ENCODE measurements at places on chromosomes 2 and 18. TPM values are rescaled to one million over a fixed set of nuclear protein-coding genes. Genes with fewer than 3 reads are reported as not detected.

- DNase-seq = no peak
These were observed 48.4 kb downstream of the SLC38A11 start for GRCh38 chr2:164906947-164907346.

GRCh38 chr2:68594041-68594440 is 49.3 kb upstream of the PROKR1 start:
- no peak for DNase-seq

ARHGAP28 gene
- 0.41 TPM for total RNA-seq

GRCh38 chr2:95215018-95215612 is 7.8 kb downstream of the ZNF892 start:
- DNase-seq = no peak

- DNase-seq = no peak
These were observed 29.4 kb downstream of the HADHB start for GRCh38 chr2:26274058-26274613.

LIMS3 gene
- total RNA-seq = 2.6 TPM

BOLL gene
- total RNA-seq = not detected

DNA sequence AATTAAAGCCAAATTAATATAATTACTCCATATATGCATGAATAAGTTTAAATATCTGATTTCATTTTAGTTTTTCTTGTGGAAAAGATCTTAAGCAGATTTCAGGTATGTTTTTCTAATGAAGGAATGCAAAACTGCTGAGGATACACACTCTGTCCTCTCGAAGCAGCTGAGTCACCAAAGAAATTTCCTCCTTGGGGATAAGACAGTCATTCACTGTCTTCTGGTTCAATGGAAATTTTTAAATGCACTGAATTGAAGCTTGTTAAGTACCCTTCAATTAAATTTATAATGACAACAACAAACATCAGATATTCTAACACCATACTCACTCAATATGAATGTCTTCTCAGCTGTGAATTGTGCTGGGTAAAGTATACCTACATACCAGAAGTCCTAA is 101.5 kb upstream of the DNER start:
- no peak for DNase-seq

DNA sequence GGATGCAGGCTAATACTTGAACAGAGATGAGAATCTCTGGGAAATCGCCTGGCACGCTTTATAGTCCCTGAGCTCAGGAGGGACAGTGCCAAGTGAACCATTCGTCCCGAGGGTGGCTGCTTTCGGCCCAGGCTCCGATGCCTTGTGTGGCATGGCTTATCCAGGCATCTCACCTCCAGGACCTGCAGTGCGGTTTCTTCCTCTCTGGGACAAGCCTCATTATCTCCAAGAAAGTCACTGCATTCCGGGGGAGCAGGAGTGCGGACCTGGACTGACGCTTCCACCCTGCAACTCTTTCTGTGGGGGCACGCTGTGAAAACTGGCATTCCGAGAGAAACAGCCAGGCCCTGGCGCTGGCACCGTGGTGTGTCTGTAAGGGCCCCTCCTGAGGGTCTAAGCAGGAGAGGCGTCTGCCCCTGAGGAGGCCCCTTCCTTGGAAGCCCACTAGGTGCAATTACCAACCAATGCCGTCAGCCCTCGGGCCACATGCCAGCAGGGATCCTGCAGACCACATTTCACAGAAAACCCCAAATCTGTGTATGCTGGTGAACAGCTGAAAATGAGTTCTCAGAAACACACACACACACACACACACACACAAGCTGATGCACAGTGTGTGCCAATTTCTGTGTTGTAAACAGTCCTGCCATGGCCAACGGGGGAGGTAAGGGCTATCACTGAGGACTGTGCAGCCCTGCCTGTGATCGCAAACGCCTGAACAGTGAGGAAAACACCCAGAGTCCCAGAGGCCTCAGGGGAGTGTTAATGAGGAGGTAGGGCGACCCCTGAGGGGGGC is 351.9 kb upstream of the SALL3 start:
- no peak for DNase-seq

CLEC4F gene
- total RNA-seq = not detected

IL1R2 gene
- total RNA-seq = 0.15 TPM

GRCh38 chr2:169819106-169819505 is 5.6 kb downstream of the METTL5 start:
- DNase-seq = no peak

DNA sequence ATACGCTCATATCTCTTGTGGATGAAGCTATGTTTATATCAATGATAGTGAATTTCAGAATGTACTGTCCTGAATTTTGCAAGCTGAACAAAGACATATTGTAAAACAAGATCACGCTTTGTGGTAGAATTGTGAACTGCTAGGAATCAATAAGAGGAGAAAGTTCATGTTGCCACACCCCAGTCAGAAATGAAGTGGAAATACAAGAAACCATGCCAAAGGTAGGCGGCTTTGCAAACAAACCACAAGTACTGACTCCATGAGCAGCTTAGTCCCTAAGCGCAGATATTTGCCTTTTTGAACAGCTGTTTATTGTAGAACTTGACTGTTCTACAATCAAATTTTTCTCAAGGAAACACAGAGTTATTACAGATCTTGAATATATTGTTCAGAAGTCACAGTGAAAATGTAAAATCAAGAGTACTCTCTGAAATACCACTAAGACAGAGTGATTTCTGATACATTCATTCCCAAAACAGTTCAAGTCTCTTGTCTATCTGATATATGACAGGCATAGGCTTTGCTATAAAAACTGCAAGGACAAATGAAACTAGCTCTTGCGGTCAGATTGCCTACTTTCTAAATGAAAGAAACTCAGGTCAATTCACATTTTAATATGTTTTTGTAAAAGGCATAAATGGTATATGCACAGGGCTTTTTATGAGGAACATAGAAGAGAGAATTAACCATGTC is 120.9 kb upstream of the CDH19 start:
- DNase-seq = no peak

- DNase-seq = no peak
These were observed 68.8 kb downstream of the ACVR1C start for GRCh38 chr2:157559890-157560289.

DNA sequence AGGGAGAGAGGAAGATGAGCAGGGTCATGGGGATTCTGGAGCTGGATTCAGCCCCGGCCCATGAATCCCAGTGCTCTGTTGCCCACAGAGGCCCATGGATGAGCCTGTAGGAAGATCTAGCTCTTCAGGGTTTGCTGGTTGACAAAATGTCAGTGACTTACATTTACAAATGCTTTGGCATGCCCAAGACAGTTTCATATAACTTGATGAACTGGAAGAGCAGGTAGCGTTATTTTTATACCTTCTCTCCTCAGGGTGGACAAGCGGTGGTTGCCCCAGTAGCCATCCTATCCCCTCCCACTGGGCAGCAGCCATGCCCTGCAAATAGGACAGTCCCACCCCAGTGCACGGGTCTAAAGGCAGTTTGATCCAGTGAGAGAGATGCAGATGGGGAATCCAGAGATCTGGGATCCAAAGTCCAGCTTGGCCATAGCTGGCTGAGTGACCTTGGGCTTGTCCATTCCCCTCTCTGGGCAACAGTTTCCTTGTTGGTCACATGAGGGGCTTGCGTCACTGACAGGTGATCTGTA is 21.5 kb upstream of the KCNK3 start:
- no peak for DNase-seq

PLEKHM3 gene
- total RNA-seq = 2.5 TPM

DNA sequence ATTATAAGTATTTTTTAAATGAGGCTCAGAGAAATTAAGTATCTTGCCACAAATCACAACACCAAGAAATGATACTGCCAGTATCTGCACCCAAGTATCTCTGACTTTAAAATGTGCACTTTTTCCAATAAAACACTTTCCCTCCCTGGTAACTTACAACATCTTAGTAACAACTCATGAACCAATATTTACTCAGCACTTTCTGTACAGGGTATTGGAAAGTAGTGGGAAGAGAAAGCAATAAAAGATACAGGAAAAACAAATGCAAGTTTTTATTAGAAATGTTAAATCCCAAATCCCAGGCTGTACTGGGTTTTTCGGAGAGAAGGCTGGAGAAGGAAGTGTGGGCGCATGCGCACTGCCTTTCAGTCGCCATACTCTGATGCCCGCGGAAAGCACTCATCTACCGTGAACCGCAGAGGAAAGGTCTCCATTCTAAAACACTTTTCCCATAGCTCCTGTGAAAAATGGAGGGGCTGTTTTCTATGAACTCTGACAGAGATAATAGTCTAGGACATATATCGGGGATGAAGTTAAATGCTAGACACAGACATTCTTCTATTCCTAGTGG is 52.1 kb downstream of the L3MBTL4 start:
- no peak for DNase-seq

GRCh38 chr18:11323359-11323819 is 174.0 kb upstream of the PIEZO2 start:
- no peak for DNase-seq

DNA sequence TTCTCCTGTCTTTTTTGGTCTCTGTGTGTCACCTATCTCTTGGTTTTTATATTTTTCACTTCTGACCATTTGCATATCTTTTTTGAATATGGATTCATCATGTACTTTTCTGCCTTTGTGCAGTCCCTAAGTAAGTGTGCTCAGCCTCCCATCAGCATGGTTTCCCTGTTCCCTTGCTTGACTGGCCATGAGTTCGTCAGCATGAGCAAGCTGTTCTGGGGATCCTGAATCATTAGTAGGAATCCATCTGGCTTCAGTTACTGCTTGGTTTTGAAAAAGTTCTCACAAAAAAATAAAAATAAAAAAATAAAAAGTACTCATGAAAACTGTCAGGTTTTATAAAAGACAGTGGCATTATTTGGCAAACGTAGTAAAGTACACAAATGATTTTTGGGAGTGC is 144.1 kb downstream of the NCOA1 start:
- DNase-seq = no peak
